Activated CD4-positive, alpha-beta T cell treated with anti-CD3 and anti-CD28 coated beads, Interleukin-2, amount 50 U/mL, for 4 hours (primary cell): ENCODE measurements at places on chromosomes 11 and 22.

DNA sequence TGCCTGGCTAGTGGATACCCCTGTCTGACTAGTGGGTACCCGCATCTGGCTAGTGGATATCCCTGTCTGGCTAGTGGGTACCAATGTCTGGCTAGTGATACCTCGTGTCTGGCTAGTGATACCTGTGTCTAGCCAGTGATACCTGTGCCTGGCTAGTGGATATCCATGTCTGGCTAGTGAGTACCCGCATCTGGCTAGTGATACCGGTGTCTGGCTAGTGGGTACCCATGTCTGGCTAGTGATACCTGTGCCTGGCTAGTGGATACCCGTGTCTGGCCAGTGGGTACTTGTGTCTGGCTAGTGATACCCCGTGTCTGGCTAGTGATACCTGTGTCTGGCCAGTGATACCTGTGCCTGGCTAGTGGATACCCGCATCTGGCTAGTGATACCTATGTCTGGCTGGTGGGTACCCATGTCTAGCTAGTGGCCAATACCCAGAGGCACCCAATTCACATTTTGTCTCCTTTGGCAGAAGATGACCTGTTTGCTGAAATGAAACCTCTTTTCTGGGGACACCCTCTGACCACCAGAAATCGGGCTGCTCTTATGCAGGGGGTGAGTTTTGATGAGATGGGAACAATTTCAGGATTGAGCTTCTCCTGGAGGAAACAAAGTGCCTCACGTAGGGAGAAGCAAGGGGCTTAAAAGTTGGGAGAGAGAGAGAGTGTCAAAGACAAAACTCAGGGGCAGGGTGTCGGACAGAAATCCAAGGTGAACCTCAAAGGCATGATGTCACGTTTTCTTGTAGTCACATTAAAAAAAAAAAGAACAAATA is 63.4 kb downstream of the SMIM38 start:
- no peak for DNase-seq

DNA sequence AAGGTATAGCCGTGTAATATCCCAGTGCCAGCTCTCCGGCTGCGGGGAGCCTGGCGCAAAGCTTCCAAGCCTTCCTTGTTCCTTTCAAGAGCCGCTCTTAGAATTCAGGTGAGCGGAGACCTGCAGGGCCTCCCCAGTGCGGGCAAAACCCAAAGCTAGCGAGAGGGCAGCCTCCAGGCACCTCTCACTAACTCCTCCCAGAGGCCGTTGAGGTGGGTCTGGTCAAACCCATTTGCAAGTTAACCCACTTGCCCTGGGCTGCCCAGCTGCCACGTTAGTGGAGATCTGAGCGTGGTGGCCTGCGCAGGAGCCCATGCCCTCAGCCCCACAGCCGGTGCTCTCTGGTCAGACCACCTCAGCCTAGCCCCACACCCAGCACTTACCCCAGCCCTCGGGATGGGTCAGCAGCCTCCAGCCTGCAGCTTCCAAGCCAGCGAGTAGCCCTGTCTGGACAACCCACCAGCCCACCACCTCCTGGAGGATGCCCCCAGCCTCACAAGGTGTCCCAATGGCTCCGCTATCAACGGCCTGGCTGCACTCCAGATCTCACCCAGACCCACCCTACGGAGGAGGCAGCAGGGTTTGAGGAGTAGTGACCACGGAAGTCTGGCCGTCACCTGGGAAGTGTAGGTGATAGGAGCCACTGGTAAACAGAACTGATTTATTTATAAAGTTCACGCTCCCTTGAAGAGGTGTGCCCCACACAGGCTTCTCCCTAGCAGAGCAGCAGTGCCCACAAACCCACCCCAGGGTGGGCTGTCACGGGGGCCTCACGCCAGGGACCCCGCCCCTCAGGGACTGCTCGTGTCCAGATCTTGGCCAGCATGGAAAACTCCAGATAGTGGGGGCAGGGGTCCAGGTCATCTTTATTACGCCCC is 2.3 kb downstream of the ASCL2 start:
- no peak for DNase-seq

DNA sequence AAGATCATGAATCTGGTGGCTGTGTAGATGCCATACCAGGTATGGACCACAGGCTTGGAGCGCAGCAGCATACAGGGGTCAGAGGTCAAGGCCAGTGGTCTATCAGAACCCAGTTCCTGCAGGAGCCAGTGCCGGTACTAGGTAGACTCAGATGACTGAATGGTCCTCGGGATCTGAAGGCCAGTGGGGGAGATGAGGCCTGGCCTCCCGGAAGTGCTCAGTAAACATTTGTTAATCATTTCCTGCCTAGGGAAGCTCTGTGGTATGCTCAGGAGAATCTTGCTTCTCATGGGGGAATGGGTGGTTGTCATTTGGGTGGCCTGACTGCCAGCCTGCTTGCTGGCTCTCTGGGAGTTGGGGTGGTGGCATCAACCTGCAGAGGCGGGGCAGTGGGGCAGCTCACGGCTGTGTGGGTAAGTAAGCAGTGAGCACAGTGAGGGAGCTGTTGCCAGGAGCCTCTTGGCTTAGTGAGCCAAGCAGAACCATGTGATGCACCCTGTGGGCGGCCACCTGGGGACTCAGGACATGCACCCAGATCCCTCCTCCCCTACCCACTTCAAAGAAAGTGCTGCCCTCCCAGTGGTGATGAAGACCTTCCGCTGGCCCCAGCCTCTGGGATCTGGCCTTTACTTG is 33.0 kb downstream of the PTPRJ start:
- peak; percentile 39 for DNase-seq

- DNase-seq: no peak
Measured at GRCh38 chr11:109027851-109028250, 363.0 kb downstream of the DDX10 start.

- DNase-seq: no peak
Measured at GRCh38 chr11:115612046-115612730, 108.0 kb upstream of the CADM1 start.

- DNase-seq: peak; percentile 58
Measured at GRCh38 chr22:30245985-30246813, at the start of gene LIF. Gene LIF, minus strand, starts transcription at chr22:30246759. Its CDS starts 64 bp downstream, at chr22:30246695.

GRCh38 chr11:77062924-77063323 is 3.8 kb upstream of the CAPN5 start:
- DNase-seq: no peak

GRCh38 chr11:46832511-46833214 is 13.4 kb downstream of the CKAP5 start:
- no peak for DNase-seq

GRCh38 chr11:17629113-17629512 is 82.1 kb downstream of the OTOG start:
- no peak for DNase-seq

DNA sequence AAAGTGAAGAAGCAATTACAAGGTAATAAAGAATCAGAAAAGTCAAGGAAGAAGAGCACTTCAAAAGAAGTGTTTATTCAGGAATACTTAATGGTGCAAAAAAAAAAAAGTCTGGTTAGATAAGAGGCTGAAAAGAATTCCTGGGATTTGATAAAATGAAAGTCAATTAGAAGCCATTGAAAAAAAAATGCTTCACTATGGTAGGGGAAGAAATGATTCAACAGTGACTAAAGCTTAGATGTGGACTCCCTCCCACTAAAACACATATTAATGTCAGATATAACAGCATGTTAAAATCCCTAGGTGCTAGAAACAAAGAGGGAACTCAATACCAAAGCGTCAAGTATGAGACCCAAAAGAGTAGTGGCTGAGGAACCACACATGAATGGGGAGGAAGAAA is 335.3 kb upstream of the PITPNB start:
- DNase-seq: no peak

GRCh38 chr11:19519353-19519752 is 193.3 kb upstream of the NAV2 start:
- no peak for DNase-seq
